ENCODE measurements at places on chromosomes 5 and 9.

DNA sequence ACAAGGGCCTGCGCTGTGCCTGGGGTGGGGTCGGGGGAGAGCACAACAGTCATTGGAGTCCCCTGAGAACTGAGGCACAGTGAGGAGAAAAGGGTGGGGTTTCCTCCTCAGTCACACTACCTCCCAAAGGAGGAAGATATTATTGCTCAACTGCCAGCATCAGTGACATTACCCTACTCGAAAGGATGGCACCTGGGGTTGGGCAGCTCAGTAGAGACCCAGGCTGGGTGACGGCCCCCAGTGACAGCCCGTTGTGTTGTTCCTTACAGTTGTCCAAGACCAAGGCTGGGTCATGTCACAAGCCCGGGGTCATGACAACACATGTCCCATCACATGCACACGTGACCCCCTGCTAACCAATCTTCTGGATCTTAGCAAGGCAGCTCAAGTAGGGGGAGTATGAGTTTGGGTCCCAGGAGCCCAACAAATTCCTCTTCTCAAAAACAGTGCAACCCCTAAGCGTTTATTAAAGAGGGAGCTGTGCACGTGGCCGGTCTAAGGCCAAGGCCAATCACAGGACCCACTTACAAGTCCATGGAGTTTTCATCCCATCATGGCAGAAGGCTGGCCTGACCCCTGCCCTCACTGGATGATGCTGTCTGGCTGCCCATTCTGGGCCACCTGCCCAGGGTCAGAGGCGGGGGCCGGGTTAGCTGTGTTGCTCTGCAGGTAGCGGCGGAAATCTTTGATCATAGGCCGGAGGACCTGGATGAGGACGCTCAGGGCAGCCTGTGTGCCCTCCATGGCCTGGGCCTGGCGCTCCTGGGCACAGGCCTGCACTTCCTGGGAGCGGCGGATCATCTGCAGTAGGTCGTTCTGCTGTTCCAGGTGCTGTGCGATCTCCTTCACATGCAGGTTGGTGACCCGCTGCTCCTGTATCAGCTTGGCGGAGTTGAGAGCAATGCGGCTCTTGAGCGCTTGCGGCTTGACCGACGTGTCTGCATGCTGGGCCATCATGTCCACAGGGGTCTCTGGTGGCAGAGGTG, 4.0 kb downstream of the NAIF1 start:
- DNase-seq = no peak

- no peak for DNase-seq
Measured at GRCh38 chr5:170865622-170866021, 3.8 kb downstream of the RANBP17 start.

DNA sequence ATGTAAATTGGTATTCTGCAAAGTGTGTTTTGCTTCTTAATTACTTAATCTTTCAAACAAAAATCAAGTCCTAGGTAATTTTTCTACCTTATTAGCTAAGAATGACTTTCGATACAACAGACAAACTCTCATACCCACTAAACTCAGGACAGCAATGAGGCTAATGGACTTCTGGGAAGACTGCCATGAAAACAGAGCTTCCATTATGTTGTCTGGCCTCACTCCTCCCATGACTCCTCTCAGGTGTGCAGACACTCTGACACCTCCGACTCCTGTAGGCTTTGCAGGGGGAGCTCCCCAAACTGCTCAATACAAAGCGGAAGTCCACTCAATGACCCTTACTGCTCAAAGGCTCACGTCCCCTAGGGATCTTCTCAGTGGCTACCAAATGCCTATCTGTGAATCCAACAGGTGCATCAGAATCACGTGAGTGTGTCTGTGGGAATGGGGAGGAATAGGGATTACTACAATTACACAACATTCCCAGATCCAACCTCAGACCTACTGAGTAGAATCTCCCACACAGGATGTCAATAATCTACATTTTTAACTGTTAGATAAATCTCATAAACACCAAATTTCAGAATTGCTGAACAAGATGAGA, 289.9 kb downstream of the RAB3C start:
- no peak for DNase-seq

- no peak for DNase-seq
Measured at GRCh38 chr5:107764976-107765804, 94.5 kb upstream of the EFNA5 start.

- peak; percentile 29 for DNase-seq
Measured at GRCh38 chr5:96780626-96781025, 27.1 kb downstream of the ERAP1 start.

GRCh38 chr5:61071526-61071925, 90.7 kb downstream of the SMIM15 start:
- no peak for DNase-seq

- DNase-seq = no peak
Measured at GRCh38 chr5:157590478-157590877, 14.9 kb upstream of the ADAM19 start.

DNA sequence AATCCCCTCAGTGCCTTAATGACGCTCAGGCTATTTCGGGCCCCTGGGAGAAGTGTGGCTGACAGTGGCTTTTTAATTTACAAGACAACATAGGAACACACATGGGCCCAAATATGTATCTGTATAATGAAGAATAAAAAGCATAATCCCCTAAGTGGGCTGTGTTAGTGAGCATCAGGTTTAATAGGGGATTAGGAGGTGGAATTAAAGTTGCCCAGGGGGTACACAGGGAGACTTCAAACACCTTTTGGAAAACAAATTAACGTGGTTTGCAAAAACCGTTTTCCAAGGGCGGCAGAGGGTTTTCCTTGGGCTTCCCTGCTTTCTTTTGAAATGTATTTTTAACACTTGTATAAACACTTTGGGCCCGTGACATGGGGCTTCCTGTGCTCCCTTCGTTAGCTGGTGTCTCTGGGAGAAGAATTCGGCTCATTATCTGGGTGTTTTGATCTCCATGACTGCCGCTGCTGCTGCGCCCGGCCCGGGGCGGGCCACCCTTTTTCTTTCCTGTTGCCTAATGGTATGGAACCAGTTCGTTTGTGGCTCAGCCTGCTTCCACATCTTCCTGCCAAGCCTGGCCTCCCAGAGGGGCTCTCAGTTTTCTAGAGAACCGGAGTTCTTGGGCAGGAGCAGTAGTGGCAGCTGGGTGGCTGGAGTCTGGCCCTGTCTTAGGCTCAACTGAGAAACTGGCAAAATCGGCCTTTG, 173.0 kb downstream of the MACROH2A1 start:
- no peak for DNase-seq

DNA sequence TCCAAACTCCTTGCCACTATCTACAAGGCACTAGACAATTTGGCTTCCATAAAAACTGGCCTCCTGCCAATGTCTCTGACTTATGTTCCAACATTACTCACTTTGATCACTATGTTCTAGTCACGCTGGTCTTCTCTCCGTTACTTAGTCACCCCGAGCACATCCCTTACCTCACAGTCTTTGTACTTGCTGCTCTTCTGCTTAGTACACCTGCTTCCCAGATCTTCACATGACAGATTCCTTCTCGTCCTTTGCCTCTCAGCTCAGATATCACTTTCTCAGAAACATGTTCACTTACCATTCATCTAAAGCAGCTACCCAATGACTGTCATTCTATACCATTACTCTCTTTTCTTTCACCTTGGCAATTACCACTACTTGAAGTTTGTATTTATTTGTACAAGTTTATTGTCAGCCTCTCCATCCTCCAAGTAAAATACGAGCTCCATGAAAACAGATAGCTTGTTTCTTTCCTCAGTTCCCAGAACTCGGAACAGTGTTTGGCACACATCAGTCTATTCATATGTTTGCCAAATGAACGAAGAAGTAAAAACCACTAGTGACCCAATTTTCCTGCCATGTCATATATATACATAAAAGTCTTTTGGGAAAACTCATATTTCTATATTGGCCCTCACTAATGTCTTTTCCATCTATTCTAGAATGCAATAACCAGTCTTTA, 5.9 kb upstream of the SLC22A5 start:
- peak; percentile 61 for DNase-seq

DNA sequence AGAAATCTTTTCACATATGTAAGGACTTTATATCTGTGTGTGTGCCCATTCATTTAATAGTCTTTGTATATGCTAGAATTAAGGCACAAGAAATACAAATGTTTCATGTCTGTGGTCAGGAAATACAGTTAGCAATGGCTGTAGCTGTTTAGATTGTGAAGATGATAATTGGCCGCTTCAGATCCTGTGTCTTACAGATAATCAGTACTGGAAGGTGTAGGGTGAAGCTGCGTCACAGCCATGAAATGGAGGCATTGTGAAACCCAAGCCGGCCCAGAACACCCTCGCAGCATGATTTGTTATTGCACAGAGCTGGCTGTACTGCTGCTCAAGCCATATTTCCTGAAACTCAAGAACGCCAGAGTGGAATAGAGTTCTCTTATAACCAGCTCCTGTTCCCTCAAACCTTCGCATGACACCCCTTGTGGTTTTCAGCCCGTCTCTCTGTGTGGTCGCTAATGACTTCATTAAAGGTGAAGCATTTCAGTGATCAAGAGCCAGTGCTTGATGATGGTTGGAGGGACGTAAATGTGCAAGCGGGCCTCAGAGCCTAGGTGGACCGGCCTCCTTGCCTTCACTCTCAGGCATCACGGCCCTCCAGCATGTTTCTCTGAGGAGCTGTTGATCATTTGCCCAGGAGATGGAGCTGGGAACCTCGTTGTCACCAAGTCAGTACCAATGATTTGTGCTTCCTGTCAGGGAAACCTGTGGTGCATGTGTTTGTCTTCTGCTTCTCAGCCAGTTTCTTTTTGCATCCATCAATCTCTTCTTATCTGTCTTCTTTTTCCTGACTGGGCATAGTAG, 80.1 kb downstream of the F2RL2 start:
- DNase-seq = no peak

DNA sequence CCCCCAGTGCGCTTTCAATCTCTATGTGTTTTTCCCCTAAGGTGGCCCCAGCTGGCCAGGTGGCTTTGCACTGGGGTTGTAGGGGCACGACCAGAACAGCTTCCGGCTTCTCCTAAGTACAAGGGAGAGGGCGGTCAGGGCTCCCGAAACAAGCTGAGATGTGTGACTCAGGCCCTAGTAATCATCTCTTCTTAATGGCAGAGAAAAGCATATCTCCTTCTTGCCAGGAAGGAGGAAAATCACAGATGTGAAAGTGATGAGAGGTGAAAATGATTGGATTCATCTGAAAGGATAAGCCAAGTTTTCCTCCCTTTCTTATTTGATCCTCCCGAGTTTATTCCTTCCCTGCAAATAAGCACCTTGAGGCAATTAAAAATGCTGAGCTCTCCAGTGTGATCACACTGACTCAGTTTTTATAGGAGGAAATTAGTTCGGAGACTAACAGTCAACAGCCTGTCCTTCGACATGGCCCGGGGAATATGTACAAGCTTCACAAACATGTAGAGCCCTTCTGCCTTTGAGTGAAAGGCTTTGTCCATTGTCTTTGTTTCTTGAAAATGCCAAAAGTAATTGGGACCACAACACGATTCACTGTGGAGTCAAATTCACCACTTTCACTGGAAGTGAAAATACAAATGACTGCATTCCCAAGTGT, 514.8 kb downstream of the PSAT1 start:
- peak; percentile 32 for DNase-seq

GRCh38 chr9:27475057-27475595, 49.0 kb upstream of the IFNK start:
- no peak for DNase-seq

GRCh38 chr5:96758621-96759020, 49.1 kb downstream of the ERAP1 start:
- DNase-seq = no peak

DNA sequence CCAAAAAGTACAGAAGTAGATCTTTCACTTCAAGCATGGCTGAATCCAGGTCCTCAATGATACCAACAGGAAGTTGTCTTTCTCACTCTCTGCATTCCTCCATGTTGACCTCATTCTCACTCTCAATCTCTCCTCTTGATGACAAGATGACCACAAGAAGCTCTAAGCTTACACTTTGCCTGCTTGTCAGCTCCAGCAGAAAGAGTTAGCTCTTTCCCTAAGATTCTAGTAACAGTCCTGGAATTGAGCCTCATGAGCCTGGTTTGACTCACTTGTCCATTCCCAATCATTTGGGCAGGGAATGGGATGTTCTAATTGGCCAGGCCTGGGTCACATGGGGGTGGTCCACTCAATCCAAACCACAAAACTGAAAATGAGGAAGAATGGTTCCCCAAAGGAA, 3.3 kb upstream of the CLTA start:
- DNase-seq = no peak

DNA sequence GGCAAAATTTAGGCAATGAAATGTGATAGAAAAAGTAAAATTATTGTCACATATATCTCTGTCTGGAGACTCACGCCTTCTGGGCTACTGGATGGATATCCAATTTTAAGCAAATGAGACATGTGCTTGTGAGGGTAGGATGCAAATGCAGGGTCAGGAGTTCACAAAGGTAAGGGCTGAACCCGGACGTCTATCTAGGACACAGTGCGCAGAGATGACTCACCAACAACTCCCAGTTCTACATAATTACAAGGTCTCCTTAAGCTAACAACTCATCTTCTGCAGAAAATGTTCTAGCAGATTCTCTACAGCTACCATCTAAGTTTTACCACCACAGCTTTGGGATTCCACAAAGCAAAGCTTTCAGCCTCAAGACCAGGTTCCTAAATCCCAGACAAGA, 160.5 kb downstream of the ENTREP1 start:
- no peak for DNase-seq

DNA sequence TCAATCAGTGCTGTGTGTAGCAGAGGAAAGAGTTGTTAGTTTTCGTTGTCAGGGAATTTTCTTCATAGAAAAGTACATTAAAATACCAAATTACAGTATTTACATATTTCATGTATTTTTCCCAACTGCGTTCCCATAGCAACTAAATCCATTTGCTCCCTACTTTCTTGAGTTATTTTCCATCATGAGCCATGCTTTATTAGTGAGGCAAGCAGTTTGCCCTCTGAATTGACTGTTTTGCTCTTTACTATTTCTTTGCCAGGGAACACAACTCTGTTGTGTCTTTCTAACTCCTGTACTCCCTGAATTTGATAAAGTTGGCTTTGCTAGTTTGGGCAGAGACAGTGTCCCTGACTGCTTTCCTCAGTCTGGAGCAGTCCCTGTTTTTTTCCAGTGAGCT, 276.2 kb upstream of the SLC30A5 start:
- DNase-seq = no peak

DNA sequence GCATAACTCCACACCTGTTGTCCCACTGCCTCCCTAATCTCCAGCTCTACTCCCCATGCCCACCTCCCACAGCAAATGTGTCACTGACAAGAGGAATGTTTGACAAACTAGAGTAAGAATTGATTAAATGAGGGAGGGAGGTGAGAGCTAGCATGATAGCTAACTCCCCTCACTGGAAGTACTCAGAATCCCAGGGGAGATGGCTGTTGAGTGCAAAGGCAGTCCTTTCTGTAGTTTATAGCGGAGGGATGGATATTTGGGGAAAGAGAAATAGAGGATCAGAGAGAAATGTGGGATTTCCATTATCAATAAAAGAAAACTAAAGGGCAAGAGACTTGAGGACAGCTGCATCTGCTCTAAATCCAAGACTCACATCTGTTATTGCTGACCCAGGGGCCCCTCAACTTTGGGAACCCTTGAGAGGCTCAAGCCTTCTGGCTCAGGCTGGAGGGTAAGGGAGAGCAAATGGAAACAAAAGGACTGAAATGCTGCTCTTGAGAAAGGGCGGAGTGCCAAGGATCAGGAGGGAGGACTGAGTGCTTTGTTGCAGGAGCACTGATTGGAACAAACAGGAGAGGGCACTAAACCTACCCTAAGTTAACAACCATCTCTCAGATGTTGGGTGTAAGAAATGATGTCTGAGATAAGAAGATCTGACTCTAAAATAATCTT, 372.1 kb downstream of the NTRK2 start:
- no peak for DNase-seq

Measured in BJ (cell line).